Activated gamma-delta T cell treated with anti-CD3 and anti-CD28 coated beads, Interleukin-2, amount 50 U/mL, for 16 hours (primary cell): ENCODE measurements at places on chromosomes 7 and 10.
A peak's percentile ranks its signal among the peaks of the same experiment; 100 is the strongest.

- no peak for DNase-seq
Observed at GRCh38 chr10:44650691-44651661, 260.2 kb upstream of the TMEM72 start.

DNA sequence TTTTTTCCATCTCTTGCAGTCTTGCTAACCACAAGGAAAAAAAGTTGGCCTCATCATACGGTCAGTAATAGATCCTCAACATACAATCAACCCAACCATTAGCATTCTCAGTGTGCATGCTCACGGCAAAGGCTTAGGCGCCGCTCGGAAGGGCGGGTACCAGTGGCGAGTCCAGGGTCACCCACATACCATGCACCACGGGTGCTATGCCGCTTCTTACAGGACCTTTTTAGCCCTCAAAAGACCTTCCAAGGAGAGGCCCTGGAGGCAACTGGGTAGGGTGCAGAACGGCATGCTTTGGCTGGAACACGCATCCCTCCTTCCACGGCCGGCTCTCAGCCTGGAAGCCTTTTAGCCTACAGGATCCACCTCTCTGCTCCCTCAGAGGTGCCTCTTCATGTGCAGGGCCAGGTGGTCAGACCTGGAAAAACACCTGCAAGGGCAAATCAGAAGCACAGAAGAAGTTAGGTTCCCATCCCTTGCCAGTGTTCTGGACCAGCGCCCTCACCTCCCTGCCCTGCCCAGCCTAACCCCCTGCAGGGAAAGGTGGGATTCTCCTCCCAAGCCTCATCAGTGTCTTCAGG lies 5.8 kb downstream of the KLF6 start:
- no peak for DNase-seq

DNA sequence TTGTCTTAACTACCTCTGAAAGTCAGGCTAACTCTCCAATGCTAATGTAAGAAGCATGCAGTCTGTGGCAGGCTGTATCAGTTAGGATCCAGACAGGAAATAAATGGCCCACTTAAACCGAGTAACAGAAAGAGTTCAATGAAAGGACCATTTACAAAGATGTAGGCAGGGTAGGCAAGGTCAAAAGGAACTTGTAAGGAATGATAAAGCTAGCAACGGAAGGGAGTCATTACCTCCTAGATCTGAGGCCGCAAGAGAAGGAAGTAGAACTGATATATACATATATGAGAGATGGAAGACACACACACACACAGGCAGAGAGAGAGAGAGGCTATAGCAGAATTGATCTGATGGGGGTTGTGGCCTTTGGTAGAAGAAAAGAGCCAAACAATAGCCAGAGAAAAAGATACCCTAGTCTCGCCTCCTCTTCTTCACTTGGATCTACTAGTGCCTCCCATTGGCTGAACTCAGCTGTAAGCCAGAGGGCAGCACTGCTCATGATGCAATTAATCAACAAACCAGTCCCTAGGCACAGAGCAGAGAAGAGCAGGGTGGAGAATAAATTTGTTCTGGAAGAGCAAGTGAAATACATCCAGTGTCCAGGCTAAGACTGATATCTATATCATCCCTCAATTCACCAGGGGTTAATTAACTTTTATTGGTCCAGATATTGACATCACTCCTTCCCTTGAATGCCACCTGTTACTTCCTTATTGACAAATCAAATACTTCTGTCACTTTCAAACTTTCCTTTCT lies 91.2 kb downstream of the LSMEM1 start:
- DNase-seq, result no peak

DNA sequence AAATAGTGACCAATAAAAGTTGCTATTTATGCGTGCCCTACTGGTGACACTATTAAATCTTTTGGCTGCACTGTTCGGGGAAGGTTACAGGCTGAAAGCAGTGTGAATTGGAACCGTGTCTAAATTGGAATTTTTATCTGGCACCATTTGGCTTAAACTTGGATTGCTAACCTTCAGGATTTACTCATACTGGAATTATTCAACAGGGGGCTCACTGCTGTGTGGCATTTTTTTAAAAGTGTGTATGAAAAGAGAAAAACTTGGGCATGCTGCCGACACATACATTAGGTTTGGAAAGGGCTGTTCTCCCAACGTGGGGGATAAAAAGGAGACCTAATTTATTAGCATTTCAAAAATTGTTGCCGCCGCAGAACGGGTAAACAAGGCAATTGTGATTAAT lies 537.9 kb upstream of the MGMT start:
- DNase-seq, result no peak

DNA sequence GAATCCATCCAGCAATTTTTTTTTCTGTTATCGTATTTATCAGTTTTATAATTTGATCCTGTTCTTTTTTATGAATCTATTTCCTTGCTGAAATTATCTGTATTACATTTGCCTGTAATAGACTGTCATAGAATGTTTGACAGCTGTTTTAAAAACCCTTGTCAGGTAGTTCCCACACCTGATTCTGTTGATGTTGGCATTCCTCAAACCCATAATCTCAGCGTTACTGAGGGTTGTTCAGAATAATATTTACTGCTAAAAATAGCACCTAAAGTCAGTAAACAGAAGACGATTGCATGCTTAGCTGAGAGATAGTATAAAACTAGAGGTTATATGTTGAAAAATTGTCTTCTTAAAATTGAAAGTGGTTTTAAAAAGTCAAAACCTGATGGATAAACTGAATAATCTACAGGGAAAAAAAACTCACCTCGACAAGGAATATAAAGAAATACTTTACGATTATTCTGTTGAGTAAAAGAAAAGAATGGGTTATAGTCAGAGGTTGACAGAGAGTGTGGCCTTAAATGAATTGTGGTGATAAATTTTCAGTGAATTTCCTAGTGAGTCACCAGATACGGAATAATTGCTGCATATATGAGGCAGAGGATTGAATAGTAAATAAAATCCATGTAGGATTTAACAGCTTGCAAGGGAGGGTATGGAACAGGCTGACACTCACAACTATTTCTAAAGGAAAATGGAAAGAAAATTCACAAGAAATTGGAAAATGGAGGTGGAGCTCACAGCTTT lies 824.1 kb upstream of the IGFBP3 start:
- DNase-seq, result no peak

DNA sequence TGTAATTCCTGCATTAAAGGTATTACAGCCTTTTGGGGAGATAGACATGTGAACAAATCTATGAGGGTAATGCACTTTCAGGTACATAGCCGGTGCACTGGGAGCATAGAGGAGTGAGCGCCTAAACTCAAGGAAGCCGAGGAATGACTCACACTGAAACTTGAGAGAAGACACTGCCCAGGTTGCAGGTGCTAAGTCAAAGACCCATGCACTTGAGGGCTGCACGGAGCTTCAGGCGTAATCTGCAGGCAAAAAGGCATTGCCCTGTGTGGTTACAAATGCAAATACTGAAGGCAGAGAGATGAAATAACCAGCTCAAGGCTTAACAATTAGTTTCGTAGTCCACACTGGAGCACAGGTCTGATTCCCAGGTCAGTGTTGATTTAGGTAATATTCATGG lies 51.0 kb upstream of the OSBPL3 start:
- DNase-seq, result no peak

GRCh38 chr10:12822126-12822892 lies 179.2 kb downstream of the CCDC3 start:
- DNase-seq, result no peak

DNA sequence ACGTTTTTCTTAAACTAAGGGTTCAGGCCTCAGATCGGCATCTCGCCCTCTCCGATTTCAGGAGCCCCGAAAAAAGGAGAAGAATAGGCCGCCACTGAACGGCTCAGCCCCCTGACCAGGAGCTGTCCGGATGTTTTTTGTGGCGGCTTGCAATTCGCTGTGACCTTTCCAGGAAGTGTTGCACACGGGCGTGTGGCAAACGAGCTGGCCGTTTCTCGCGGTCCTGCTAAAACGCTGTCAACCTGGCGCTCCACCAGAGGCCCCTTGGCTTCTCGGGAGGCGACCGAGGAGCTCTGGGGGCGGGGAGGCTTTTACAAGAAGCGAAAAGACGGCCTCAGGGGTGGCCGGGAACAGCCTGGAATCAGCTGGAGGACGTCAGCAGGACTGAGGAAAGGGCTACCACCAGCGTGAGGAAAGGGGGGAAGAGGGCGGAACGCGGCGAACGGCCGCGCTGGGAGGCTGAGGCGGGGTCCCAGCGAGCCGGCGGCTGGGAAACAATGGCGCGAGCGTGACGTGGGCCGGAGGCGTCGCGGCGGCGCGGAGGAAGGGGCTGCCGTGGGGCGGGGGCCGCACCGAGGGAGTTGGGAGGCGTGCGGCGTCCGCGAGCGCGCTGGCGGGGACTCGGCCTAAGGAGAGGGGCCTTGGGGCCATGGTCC lies 493 bp downstream of the NT5C2 start:
- DNase-seq, result peak; percentile 38

DNA sequence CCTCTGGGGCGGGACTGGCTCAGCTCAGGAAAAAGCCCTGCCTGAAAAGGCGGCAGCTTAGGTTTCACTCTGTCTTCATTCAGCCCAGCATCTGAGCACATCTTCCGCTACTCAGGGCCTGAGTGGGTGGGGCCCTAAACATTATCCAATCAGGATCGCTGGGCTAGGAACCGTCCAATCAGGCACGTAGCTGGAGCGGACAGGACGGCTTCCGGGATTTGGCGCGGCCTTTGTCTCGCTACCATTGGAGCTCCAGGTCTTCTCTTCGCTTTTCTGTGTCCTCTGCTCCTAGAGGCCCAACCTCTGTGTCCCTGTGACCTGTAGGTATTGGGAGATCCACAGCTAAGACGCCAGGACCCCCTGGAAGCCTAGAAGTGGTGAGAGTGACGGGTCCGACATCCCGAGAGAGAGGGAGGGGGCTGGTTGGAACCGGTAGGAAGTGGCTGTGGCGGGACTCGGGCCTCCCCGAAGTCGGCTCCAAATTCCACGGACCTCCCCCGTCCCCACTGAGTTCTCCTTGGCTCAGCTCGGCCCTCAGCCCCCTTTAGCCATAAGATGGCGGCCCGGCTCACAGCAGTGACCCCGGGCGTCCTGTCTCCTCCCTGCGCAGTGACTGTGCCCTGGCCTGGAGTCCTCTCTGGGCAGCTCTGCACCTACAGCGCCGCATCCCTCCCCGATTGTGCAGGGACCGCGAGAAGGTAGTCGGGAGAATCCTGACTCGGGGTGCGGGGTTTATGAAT lies 99.1 kb downstream of the ZNF680 start:
- DNase-seq, result peak; percentile 1

- DNase-seq, result no peak
Observed at GRCh38 chr7:142345811-142346210, 88.0 kb upstream of the PRSS58 start.

- no peak for DNase-seq
Observed at GRCh38 chr10:122587098-122587760, 26.7 kb downstream of the DMBT1 start.

DNA sequence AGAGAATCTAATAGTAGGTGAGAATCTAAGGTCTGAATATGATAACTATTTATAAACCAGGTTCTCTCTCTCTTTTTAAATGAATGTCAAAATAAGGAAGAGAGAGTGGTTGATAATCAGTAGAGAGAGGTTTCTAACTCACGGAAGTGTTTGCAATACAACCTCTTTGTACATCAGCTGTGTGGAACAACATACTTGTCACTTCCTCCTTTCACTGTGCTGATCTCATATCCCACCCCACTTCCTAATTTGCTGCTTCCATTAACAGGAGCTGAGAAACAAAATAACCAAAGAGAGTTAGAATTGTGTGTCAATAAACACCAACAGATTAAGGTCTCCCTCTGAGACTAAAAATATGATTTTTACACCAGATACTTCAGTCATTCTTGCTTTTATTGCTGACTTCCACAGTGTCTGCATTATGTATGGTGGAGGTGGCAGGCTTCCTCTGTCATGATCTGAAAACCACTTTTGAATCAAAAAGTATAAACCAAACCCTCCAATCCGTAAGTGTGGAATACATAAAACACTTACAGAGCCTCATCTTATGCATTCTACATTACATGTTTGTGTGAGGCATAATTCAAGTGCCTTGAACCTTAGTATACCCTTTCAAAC lies 25.0 kb downstream of the CACUL1 start:
- DNase-seq, result no peak

GRCh38 chr7:142508251-142508650 lies 241.0 kb upstream of the PRSS1 start:
- no peak for DNase-seq

DNA sequence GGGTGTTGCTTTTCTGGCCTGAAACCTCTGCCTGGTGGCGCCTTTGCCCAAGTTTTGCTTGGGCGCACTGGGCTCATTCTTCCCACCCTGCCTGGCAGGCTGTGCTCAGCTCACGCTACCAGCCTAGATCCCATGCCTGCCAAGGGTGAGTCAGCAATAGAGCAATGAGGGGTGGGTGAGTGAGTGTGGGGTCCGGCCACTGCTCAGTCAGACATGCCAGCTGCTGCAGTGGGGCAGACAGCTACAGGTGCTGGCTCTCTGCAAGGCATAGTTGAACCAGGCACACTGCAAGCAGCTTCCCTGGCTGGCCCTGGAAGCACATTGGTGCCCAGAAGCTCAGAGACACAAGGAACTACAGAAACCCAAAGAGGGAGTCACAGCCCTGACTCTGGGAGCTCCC lies 680.9 kb upstream of the LRRTM3 start:
- DNase-seq, result no peak

- no peak for DNase-seq
Observed at GRCh38 chr7:155725006-155725355, 80.5 kb downstream of the RBM33 start.

GRCh38 chr7:118731854-118732253 lies 507.4 kb downstream of the ANKRD7 start:
- DNase-seq, result no peak

DNA sequence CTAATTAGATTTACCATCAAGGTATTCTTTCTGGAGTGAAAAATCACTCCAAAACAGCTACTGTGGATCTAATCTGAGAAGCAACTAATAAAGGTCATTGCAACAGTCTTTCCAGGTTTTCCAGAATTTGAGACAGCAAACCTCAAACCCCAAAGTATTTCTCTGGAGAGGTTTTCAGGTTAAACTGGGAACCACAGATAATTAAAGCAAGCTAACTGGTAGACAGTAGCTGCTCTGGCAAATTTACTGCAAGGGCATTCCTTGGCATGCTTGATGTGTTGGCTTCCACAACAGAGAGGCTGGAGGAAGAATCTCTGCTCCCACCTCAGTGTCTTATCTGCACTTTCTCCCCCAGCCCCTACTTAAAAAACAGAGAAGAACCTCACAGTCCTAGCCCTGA lies 140.0 kb upstream of the NRBF2 start:
- DNase-seq, result no peak

DNA sequence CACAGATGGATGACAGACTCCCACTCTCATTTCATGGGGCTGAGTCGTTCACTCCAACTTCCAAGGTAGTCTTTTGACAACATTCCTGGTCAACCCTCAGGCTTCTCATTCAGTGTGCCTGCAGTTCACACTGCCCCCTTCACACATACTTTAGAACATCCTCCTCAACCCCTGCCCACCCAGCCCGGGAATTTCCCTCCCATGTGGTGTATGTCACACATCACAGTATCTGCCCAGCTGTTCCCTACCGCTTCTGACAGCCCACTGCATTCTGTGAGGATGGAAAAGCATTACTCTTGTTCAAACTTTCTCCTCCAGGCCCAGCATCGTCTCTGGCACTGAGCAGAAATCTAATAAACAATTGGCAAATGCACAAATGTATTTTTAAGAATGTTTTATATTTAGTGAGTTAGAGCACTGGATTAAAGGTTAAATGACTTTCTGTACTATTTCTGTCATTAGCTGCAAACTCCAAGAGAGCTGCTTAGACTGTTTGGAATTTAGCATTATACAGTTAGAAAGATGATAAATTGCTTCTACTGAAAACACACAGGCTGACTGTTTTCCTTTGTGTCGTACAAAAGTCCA lies 110.4 kb downstream of the SFMBT2 start:
- no peak for DNase-seq

- no peak for DNase-seq
Observed at GRCh38 chr7:100088095-100088620, 611 bp upstream of the COPS6 start.
